ENCODE measurements at places on chromosomes 7 and 10. TPM values are rescaled to one million over a fixed set of nuclear protein-coding genes. Genes with fewer than 3 reads are reported as not detected.

- DNase-seq, result no peak
Observed at GRCh38 chr10:129793996-129794395, 170.1 kb downstream of the EBF3 start.

DNA sequence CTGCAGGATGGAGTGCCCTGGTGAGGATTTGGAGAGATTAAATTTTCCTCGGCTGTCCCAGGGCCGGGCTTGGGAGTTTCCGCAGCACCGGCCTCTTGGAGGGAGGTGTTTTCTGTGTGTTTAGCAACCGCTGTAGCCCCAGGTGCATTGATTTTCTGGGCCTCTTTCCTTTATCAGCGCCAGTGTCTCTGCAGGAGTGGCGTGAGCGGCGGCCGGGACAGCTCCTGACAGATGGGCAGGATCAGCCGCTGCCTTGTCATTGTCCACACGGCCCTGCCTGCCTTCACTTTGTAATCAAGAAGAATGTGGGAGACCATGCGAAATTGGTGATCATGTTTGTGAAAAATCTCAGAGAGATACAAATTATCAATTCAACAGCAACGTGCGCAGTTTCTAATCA is 32.4 kb downstream of the NKX6-2 start:
- no peak for DNase-seq

DNA sequence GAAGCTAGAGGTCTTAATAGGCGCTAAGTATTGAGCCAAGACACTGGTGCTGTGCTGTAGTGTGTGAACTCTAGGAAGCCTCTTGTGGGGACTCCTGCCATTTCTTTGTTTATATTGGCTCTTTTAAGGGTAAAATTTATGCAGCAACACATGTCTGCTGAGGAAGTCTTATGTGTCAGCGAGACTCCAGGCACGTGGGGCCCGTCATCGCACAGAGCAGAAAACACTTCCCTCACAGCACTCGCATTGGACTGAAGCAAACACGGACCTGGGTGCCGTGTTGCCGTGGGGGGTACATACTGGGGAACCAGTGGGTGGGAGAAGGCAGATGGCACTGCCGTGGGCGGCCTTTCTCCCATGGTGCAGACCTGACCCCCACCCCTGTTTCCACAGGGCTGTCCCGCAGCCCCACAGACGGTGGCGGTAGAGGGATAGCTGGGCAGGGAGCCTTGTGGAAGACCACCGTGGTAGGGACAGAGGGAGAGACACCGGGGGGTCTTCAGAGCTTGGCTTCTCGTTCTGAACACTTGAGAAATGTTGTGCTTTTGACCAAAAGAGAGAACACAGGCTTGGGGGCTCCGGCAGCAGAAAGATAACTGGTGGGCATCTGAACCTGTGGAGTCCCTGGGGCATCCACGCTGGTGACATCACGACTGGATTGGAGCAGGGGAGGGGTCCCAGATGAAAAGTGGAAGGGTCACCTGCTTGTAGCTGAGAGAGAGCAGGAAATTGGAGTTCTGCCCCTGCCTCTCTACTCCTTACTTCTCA is 284.7 kb upstream of the SHH start:
- no peak for DNase-seq

- DNase-seq, result peak; percentile 22
Observed at GRCh38 chr7:150830937-150831336, 21.4 kb upstream of the AOC1 start.

DNA sequence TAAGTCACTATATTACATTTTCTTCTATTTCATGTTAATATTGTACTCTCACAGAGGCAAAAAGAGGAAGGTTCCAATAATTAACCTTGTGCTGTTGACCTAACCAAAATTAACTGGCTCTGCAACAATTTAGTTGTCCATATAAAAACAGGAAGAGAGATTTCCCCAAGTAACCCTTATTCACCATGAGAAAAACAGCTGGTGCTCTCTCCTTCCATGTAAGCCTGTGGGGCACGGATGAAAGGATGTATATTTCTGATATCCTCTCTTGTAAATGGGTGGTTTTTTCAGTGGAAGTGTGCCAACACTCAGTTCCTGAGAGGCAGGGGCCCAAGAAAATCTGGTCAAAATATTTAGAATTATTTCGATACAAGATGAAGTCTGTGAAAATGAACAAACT is 358.1 kb downstream of the CRPPA start:
- no peak for DNase-seq

DNA sequence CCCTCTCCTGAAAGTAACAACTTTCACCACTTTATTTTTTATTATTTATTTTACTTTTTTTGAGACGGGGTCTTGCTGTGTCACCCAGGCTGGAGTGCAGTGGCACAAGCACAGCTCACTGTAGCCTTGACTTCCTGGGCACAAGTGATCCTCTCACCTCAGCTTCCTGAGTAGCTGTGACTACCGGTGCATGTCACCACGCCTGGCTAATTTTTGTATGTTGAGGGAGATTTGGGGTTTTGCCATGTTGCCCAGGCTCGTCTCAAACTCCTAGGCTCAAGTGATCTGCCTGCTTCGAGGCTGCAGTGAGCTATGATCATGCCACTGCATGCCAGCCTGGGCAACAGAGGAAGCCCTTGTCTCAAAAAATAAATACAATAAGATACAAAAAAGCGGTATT is 14.9 kb upstream of the SLIT1 start:
- DNase-seq, result no peak

DNA sequence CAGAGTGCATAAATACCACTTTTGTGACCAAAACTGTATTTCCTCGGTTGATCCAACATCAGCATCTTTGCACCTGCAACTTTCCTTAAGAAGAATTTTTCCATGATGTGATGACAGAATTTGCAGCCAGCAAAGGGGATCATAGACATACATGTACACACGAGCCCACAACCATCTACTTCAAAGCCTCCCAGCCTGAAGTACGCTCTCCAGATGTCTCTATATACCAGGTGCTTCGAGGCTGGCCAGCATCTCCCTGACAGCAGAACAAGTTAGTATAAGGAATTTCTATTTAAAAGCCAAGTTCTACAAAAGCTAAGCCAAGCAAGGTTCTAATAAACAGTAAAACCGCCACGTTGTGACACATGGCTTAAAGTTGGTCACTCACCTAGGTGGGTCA is 328.5 kb downstream of the KCNMA1 start:
- no peak for DNase-seq

GRCh38 chr7:101832205-101832631 is 14.8 kb downstream of the CUX1 start:
- DNase-seq, result no peak

DNA sequence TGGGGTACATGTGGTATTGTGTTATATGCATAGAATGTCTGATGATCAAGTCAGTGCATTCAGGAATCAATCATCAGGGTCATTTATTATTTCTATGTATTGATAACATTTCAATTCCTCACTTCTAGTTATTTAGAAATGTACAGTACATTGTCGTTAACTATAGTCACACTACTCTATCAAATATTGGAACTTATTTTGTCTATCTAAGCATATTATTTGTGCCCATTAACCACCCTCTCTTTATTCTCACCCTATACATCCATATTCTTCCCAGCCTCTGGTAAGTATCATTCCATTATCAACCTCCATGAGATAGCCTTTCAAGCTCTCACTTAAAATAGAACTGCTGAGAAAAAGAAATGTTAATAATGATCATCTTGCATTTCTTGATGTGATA is 596.5 kb upstream of the POT1 start:
- no peak for DNase-seq

- DNase-seq, result no peak
Observed at GRCh38 chr7:41475801-41476459, 227.0 kb downstream of the INHBA start.

DNA sequence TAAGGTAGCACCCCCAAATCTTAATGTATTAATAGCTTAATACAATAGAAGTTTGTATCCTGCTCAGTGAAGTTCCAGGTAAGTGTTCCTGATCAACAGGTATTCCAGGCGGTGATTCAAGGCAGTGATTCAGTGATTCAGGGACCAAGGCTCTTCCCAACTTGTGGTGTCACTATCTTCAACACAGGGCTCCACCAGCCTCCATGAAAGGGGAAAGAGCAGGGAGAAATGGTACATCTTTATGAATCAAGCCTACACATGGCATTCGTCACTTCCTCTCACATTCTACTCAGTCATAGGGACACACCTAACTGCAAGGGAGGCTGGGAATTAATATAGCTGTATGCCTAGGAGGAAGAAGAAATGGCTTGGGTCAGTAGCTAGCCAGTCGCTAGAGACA is 5.1 kb downstream of the GOLGA7B start:
- DNase-seq, result no peak

DNA sequence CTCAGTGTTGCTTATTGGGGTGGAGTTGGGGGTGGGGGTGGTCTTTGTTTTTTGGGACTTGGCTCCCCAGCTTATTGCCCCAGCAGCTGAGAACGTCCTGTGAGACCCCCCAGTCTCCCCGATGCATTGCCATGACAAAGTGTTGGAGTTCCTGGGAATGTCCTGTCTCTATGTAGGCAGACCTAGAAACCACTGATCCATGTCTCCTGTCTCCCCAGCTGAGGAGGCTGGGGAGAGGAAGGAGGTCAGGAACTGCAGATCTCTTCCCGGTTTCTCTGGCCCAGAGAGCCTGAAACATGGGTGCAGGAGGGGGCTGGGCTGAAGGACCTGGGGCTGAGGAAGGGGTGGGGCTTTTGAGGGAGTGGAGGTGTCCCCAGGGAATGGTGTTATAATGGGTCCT is 80.2 kb upstream of the GTF2IRD1 start:
- DNase-seq, result no peak

DNA sequence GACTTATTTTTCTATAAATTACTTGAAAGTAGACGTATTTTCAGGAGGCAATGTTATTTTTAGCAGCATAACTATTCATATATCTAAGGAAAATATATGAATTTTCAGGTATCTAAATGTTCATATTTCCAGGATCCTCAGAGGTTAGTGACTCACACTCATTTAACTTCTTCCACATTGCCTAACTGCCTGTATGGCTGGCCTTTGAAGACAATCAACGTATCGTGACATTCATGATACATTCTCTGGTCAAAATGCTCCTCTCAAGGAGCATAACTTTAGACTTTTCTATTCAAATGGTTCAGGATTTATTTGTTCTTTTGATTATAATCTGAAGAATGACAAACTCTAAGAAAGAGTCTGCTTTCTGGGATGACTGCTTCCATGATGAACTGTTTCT is 89.3 kb downstream of the SEMA3C start:
- DNase-seq, result no peak

GRCh38 chr10:106938513-106938912 is 226.0 kb downstream of the SORCS1 start:
- no peak for DNase-seq

GRCh38 chr7:111954474-111955381 is 251.5 kb downstream of the DOCK4 start:
- DNase-seq, result no peak

DNA sequence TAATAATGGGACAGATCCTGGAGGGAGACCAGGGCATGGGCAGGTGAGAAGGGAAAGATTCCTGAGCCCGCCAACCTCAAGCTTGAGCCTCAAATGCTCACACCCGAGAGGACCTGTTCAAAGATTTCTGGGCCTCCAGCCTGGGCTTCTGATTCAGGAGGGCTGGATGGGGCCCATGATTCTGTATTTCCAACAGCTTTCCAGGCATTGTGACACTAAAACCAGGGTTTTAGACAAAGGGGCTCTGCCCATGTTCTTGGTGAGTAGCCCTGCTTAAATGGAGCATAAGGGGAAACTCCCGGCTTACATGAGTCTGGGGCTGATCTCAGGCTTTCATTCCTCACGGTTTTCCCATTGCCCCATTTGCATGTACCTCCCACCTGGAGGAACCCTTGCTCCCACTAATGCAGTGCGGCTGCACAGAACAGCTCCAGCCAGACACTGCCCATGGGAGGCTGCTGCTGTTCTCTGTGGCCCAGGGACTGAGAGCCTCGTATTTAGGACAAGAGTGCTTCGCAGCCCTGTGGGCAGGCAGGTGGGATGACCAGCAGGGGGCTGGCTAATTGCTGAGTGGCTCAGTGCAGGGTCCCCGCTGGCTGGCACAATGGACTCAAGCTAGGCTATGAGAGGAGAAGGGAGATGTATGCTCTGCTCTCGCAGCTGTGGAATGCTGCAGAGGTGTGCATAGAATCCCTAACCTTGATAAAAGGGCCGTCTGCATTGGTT is 135.3 kb upstream of the COBL start:
- DNase-seq, result no peak

- DNase-seq, result no peak
Observed at GRCh38 chr7:29386196-29386765, 177.4 kb upstream of the PRR15 start.

GRCh38 chr7:38296059-38296857 is 22.8 kb upstream of the TARP start:
- no peak for DNase-seq

DNA sequence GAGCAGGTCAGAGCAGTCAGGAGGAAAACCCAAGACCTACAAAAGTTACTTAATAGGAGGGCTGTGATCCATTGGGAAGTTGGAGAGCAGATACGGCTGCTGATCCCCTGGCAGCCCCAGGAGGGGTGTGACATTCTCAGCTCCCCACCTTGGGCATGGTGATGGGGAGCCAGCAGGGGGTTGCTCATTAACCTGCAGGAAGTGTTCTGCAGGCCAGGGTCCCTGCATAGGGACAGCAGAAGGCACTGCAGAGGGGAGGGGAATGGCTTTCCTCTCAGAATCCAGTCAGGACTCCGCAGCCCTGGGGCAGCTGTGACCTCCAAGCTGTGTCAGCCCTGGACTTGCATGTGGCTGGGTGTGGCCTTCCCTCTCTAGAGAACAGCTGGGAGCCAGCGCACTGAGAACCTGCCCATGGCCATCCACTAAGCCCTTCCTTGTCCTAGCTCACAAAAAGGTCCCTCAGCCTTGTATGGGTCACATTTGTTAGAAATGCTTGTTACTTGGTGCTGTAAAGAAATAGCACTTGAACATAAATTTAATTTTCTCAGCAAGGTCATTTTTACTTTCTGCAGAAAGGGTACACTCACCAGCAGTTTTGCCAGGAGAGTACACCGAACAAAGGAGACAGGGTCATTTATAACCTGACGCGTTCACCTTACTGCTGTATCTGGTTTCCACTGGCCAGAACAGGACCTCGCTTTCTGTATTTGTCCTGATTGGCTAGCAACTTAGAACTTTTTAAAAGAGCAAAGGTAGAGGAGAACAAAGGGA is 169.6 kb downstream of the COBL start:
- no peak for DNase-seq

CALML3 gene
- total RNA-seq, result not detected

PTF1A gene
- not detected for total RNA-seq

COL13A1 gene
- total RNA-seq, result 0.18 TPM

TEX47 gene
- total RNA-seq, result not detected

SLC18A3 gene
- total RNA-seq, result not detected

AUTS2 gene
- total RNA-seq, result 4.2 TPM

IFIT3 gene
- 6.1 TPM for total RNA-seq

BUD31 gene
- total RNA-seq, result 130 TPM

CCDC136 gene
- not detected for total RNA-seq

RGS10 gene
- 4.0 TPM for total RNA-seq

SRRM3 gene
- total RNA-seq, result not detected

TMEM106B gene
- total RNA-seq, result 6.6 TPM

CYP2C19 gene
- total RNA-seq, result not detected

Measured in HT-29 (cell line).